ENCODE measurements at places on chromosomes 7 and 10. TPM values are rescaled to one million over a fixed set of nuclear protein-coding genes. Genes with fewer than 3 reads are reported as not detected.

The RBP4 gene
- total RNA-seq, result 2,873 TPM

The ABCB4 gene
- 6.7 TPM for total RNA-seq

The KAZALD1 gene
- 0.92 TPM for total RNA-seq

The SFMBT2 gene
- 2.8 TPM for total RNA-seq

The MMD2 gene
- total RNA-seq, result not detected

DNA sequence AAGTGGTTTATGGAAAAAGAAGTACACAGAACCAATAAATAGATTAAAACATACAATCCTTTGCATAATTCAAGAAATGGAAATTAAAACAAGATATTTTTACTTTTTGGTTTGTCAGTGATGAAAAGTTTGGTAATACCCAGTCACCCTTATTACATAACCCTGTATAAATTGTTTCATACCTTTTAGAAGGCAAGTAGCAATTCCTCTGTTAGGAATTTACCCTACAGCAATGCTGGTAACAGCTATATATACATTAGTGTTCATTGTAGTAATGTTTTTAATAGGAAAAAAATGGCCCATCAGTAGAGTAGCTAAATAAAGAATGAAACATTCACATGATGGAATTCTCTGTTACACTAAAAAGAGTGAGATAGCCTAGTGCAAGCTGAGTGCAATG, 42.7 kb downstream of the PTPN12 start:
- H3K27me3 ChIP-seq, result no peaks in the 10 kb centered on the region
- no peak overlapping the region for H3K27ac ChIP-seq
- no peaks in the 10 kb centered on the region for H3K36me3 ChIP-seq

- H3K27me3 ChIP-seq, result no peaks in the 10 kb centered on the region
- H3K4me1 ChIP-seq, result peaks cover 18% of the 10 kb centered on the region
- DNase-seq, result peak; percentile 85
- peak within 1 kb of the TSS; percentile 90 for H3K27ac ChIP-seq
- no peaks in the 10 kb centered on the region for H3K36me3 ChIP-seq
These were observed at the start of gene EXOC6 for GRCh38 chr10:92848441-92849233. TSS of gene EXOC6 (plus strand) at chr10:92848520. CDS start at chr10:92848534, 14 bp downstream.

GRCh38 chr7:6497994-6498393, 50.2 kb upstream of the DAGLB start:
- no peak overlapping the region for H3K4me3 ChIP-seq
- H3K27me3 ChIP-seq, result no peaks in the 10 kb centered on the region
- no peak for DNase-seq
- H3K27ac ChIP-seq, result no peak overlapping the region
- H3K36me3 ChIP-seq, result no peaks in the 10 kb centered on the region

GRCh38 chr10:131358741-131359442, 47.4 kb upstream of the TCERG1L start:
- no peak for DNase-seq
- no peaks in the 10 kb centered on the region for H3K27me3 ChIP-seq
- no peak overlapping the region for H3K4me3 ChIP-seq

- no peaks in the 10 kb centered on the region for H3K27me3 ChIP-seq
- H3K4me1 ChIP-seq, result no peaks in the 10 kb centered on the region
- no peak for DNase-seq
These were observed 49.1 kb downstream of the GATA3 start for GRCh38 chr10:8103543-8103942.

GRCh38 chr10:37734971-37735370, 122.4 kb downstream of the ZNF248 start:
- H3K4me3 ChIP-seq, result no peak overlapping the region
- no peak for DNase-seq
- H3K4me1 ChIP-seq, result no peaks in the 10 kb centered on the region
- no peaks in the 10 kb centered on the region for H3K36me3 ChIP-seq
- H3K27me3 ChIP-seq, result no peaks in the 10 kb centered on the region

GRCh38 chr7:130899071-130899560, 165.1 kb upstream of the KLF14 start:
- DNase-seq, result no peak
- H3K4me3 ChIP-seq, result no peak overlapping the region
- H3K27me3 ChIP-seq, result no peaks in the 10 kb centered on the region
- peak overlapping the region; percentile 81 for H3K27ac ChIP-seq
- H3K4me1 ChIP-seq, result peaks cover 51% of the 10 kb centered on the region
- no peaks in the 10 kb centered on the region for H3K36me3 ChIP-seq

GRCh38 chr7:130409712-130410072, 29.4 kb downstream of the CPA1 start:
- no peaks in the 10 kb centered on the region for H3K4me1 ChIP-seq
- DNase-seq, result no peak
- no peaks in the 10 kb centered on the region for H3K27me3 ChIP-seq
- H3K36me3 ChIP-seq, result no peaks in the 10 kb centered on the region
- no peak overlapping the region for H3K27ac ChIP-seq

- H3K27me3 ChIP-seq, result no peaks in the 10 kb centered on the region
- DNase-seq, result no peak
- no peak overlapping the region for H3K4me3 ChIP-seq
- H3K36me3 ChIP-seq, result no peaks in the 10 kb centered on the region
- no peaks in the 10 kb centered on the region for H3K4me1 ChIP-seq
These were observed 44.1 kb downstream of the VSTM4 start for GRCh38 chr10:49071160-49071761.

DNA sequence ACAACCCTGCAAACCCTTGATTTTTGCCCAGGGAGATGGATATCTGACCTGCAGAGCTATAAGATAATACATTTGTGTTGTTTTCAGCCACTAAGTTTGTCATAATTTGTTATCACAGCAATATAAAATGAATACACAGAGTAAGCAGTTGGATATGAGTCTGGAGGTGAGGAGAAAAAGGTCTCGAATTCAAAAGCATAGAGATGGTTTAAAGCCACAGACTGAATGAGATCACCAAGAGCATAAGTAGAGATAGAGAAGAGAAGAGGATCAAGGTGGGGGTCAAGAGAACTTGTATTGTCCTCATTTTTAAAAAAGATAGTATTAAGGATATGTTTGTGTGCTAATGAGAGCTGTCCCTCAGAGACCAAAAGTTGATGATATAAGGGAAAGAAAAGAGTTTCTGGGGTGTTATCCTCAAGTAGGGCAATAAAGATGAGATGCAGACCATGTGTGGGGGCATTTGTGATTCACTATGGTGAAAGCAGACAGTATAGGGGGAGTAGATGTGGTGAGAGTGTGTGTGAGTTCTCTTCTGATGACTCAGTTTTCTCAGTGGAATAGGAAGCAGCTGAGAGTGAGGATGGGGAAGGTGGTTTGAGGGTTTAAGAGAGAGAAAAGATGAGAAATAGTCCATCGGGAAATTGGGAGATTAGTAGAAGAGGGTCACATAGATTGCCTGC, 25.8 kb upstream of the PCGF5 start:
- DNase-seq, result no peak
- H3K4me1 ChIP-seq, result peaks cover 23% of the 10 kb centered on the region
- H3K27ac ChIP-seq, result no peak overlapping the region
- H3K27me3 ChIP-seq, result no peaks in the 10 kb centered on the region
- H3K36me3 ChIP-seq, result no peaks in the 10 kb centered on the region

GRCh38 chr10:61897671-61898434, 3.6 kb upstream of the ARID5B start:
- peak overlapping the region; percentile 42 for H3K4me3 ChIP-seq
- DNase-seq, result no peak
- peak overlapping the region; percentile 62 for H3K27ac ChIP-seq
- H3K36me3 ChIP-seq, result no peaks in the 10 kb centered on the region
- H3K27me3 ChIP-seq, result no peaks in the 10 kb centered on the region
- H3K4me1 ChIP-seq, result peaks cover 18% of the 10 kb centered on the region

All from liver (tissue), 10 donors.